ENCODE measurements at places on chromosomes 16 and 17. TPM values are rescaled to one million over a fixed set of nuclear protein-coding genes. Genes with fewer than 3 reads are reported as not detected.

- no peak for DNase-seq
These were observed 173.0 kb downstream of the FOXL1 start for GRCh38 chr16:86751076-86752030.

GRCh38 chr17:5610956-5611355 is 26.6 kb upstream of the NLRP1 start:
- no peak for DNase-seq

- DNase-seq: no peak
These were observed 934 bp upstream of the AOC2 start for GRCh38 chr17:42843358-42843934.

CPHXL2 gene
- total RNA-seq: not detected

GRCh38 chr17:82217530-82218204 is 5.0 kb upstream of the CCDC57 start:
- DNase-seq: no peak

CLDN9 gene
- total RNA-seq: 0.24 TPM

DNA sequence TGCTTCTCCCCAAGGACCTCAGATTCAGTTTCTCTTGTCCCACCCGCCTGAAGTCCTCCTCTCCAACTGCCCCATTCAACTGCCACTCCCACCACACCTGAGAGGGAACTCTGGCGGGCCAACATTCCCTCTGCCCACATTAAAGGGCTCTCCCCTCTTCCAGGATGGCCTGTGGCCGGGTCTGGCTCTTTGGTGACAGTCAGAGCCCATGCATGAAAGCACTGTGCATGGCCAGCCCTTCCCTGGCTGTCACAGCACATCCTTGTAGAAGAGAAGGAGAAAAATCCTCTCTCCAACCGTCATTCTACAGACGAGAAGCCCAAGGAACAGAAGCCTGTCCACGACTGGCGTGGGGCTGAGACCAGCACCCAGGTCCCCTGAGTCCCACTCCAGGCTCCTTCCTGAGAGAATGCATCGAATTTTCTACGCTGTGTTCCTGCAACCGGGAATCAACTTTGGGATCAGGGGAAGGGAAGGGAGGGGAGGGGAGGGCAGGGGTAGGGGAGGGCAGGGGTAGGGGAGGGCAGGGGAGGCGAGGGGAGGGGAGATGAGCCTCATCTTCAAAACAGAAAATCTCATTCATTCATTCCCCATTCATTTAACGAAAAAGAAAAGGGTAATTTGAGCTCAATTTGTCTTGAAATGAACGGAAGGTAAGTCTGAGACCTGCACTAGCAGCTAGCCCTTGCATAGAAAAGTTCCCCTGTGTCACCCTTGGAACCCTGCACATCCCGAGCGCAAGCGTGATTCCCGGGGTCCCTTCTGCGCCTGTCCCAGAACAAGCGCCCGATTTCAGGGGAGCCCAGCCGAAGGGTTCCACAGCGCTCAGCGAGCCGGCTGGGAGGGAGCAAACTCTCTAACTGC is at the start of gene ABCC12:
Gene ABCC12 (minus strand): TSS at position 68 of the 864 bp plus-strand sequence. CDS start 9,569 bp downstream, outside the sequence.
- no peak for DNase-seq

GRCh38 chr17:40244255-40244654 is 25.2 kb downstream of the WIPF2 start:
- no peak for DNase-seq

Data from omental fat pad (tissue), 4 donors.